ENCODE measurements at places on chromosomes 12 and 14.
A peak's percentile ranks its signal among the peaks of the same experiment; 100 is the strongest.

GRCh38 chr12:26813812-26814211, 19.2 kb downstream of the ITPR2 start:
- no peak for DNase-seq

GRCh38 chr12:54214553-54215406, 26.0 kb upstream of the SMUG1 start:
- DNase-seq = peak; percentile 85

DNA sequence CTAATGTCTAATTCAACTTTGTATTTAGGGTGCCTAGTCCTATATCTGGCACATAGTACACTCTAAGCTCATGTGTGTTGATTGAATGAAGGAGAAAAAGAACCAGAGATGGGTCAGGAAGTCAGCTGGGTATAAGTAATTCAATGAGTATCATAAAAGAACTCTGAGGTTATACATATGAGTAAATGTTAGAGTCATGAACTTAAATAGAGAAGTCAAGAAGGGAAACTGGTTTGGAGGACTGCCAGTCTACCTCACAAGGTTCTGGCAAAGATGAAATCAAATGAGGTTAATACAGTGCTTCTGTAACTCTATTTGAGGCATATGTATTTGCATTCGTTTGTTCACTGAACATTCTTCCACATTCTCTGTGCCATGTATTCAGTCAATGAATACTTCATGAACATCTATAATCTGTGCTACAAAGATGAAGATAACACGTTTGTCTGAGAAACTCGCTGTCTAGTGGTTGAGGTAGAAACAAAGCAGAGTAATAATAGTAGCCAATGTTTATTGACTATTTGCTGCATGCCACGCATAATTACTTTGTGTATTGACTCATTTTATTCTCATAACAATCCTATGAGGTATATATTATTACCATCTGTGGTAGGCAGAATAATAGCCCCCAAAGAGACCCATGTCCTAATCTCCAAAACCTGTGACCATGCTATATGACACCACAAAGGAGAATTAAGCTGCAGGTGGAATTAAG, 88.9 kb downstream of the PTGER2 start:
- DNase-seq = no peak

GRCh38 chr12:42446761-42447160, 120.8 kb downstream of the PPHLN1 start:
- no peak for DNase-seq

GRCh38 chr14:53999061-53999488, 42.5 kb upstream of the BMP4 start:
- no peak for DNase-seq

DNA sequence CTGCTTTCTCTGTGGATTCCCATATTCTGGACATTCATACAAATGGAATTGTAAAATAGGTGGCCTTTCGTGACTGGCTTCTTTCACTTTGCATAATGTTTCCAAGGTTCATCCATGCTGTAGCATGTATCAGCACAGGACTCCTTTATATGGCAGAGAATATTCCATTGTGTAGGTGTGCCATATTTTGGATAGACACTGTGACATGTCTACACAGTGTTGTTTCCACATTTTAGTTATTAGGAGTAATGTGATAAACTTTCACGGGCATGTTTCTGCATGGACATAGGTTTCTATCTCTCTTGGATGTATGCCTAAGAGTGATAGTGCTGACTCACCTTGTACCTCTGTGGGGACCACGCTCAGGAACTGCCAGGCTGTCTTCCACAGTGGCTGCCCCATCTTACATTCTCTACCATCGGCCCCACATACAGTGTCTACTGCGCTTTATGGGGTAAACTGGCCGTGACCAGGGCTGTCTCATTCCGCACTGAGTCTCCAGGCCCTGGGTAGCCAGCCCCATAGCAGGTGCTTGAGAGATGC, 7.1 kb upstream of the KRT84 start:
- no peak for DNase-seq

DNA sequence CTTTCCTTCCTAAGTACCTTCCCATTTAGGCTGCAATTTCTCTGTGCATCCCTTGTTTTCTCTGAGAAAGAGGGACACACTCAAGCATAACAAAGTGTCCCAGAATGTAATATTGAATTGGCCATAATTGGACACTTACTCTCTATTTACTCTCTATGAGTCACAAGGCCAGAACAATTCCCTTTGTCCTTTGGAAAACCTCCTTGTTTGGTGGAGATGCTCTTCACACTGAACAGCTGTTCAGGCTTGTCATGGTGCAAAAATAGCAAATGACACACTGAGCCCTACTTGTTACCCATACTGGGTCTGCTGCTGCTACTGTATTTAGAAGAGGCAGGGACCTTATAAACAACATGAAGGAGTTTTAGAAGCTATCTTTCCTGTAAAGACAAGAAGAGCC, 1590.5 kb upstream of the TMEM132C start:
- no peak for DNase-seq

- DNase-seq = no peak
Measured at GRCh38 chr12:16913832-16914490, 308.0 kb upstream of the LMO3 start.

- DNase-seq = no peak
Measured at GRCh38 chr12:60072911-60073310, 477.1 kb downstream of the SLC16A7 start.

DNA sequence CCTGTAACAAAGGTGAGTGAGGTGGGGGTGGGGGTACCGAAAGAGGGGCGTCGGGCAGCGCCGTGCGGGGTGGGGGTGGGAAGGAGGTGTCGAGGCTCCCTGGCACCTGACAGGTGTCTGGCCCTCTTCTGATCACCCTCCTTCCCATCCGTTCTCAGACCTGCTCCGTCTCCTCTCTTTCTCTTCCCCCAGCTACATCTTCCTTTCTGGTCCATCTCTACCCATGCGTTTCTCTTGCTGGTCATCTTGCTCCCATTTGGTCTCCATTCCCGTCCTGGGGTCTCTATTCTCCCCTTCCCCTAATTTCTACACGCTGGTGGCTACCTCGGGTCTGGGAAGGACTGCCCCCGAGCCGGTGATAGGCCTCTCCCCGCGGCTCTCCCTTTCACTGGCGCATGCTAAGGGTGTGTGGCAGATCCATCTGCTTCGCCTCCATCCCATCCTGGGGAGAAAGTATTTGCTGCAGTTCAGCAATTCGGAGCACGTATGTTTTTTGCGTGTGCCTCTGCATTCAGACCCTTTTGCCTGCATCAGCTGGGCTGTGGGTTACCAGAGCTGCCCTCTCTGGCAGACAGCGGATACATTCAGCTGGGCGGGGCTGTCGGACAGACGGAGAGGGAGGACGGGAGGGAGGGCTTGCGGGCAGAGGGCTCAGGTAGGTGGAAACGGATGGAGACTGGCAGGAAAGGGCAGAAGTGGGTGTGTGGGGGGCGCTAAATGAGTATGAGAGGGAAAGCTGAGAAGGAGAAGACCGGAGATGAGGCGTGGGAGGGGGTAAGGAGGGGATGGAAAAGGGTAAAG, 730 bp downstream of the CLSTN3 start:
- peak; percentile 6 for DNase-seq

DNA sequence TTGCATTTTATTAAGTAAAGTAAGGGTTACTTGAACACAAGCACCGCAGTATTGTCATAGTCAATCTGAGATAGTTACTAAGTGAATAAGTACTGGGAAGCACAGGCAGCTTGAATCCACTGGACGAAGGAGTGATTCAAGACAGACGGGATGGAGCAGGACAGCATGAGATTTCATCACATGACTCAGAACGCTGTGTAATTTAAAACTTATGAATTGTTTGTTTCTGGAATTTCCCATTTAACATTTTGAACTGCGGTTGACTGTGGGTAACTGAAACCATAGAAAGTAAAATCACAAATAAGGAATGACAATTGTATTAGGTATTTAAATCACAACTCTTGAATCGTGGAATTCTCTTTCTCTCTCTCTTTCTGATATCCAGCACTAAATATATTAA, 1630.4 kb upstream of the SEL1L start:
- DNase-seq = no peak

GRCh38 chr12:47024463-47024862, 55.0 kb upstream of the PCED1B start:
- DNase-seq = no peak

DNA sequence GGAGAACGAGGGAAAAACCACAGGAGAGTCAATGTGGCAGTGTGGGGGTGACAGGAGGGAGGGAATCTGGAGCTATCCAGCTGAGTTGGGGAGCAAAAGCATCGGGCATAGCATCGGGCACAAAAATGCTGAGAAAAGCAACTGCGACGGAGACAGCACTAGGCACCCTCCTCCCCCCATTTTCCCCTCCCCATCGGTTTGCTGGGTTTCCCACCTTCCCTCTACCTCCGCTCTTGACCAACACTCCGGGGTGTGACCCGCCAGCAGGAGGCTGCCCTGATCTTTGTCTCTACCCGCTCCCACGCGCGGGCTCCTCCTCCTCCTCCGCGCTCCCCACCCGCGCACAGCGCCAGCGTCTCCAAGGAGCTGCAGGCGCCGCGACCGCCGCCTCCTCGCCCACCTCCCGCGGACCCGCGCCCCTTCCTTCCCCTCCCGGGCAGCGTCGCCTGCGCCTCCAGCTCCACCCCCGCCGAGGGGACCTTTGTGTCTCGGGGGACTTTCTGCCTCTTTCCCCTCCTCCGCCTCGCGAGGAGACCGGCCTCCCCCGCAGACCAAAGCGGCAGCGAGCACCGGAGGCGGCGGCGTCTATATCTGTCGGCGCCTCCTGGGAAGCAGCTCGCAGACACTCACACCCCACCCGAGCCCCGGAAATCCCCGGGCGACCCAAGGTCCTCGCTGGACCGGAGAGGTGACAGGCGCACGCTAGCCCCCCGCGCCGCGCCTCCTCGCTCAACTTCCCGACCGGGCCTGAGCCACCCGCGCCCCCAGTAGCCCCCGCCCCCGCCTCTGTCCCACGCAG, 920 bp downstream of the CDK17 start:
- peak; percentile 45 for DNase-seq

DNA sequence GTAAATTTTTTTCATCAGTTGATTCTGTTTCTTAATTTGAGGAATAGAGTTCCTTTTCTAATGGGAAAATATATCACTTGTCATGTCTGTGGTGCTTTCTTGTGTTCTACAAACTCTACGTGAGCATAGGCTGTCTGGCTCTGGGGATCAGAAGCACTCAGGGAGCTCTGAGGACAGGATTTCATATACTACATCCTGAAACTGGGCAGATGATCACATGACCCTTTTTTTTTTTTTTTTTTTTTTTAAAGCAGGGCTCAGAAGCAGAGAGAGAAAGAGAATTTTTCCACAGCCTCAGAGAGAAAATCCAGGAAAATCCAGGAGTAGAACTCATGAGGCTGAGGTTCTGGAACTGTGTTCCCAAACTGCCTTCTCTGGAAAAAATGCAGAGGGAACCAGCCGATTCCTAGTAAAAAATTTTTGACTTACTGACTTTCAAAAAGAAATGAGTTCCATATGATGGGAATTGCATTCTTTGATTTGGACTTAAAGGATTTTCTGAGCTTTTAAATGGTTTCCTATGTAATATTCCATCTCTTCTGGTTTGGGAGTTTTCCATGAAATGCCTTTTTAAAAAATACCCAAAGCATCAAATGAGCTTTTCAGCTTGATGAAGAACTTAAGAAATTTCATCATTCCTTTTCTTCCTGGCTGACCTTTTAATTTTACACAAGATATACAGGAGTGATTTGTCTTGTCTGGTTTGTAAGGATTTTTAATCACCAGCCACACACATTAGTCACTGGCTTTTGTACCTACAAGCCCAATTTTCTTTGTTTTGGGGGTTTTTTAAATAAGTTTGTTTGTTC, 183.1 kb upstream of the HIF1A start:
- no peak for DNase-seq

GRCh38 chr12:75720812-75721641, 209.6 kb upstream of the KRR1 start:
- no peak for DNase-seq

GRCh38 chr12:5708371-5708770, 236.7 kb downstream of the ANO2 start:
- DNase-seq = no peak

- DNase-seq = no peak
Measured at GRCh38 chr12:49987625-49988303, 15.0 kb downstream of the AQP6 start.

DNA sequence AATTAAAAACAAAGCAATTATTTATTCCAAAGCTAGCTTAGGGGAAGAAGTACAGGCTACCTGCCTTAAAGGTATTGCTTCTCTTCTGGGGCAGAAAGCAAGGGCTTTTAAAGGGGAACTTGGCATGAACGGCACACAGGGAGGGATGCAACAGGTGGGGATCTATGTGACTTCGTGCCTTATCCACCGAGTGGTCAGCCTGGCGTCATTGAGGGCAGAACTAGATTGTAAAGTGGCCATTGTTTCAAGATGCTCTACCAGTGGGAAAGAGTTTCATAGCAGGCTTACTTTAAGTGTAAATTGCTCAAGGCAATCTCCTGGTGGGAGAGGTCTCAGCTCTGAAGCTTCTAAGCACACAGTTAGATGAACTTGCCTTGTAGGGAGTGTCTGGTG, 360.4 kb downstream of the ATP23 start:
- no peak for DNase-seq

- no peak for DNase-seq
Measured at GRCh38 chr14:30214461-30215090, 286.9 kb upstream of the PRKD1 start.

- no peak for DNase-seq
Measured at GRCh38 chr12:2629051-2629450, 165.7 kb upstream of the FKBP4 start.

DNA sequence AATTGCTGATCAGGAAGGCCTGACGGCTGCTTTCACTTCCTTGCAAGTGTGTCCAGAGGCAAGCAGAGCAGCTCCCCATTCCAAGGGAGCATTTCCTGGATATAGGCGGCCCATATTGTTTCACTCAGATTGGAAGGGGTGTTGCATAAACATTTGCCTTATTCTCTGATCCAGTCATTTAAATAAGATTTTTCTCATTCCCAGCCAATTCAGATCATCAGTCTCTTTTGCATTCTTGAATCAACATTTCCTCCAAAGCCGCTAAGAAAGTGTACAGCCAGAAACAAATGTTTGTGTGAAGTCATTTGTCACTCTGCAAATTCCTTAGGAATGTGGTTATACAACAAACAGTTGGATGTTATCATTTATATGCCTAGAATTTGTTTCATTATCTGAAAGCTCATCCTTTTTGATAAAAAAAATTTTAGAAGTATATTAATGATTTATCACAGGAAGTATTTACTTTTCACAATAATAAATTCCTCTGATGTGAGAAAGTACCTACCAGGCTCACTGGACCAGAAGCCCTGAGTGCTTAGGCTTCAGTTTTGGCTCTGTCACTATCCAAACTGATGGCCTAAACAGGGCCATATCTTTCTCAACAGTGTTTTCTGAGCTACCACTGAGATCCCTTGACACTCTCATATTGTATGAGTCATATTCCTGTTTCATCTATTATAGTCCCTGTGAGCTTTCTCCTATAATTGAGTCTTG, 379.6 kb downstream of the CCDC91 start:
- DNase-seq = no peak

DNA sequence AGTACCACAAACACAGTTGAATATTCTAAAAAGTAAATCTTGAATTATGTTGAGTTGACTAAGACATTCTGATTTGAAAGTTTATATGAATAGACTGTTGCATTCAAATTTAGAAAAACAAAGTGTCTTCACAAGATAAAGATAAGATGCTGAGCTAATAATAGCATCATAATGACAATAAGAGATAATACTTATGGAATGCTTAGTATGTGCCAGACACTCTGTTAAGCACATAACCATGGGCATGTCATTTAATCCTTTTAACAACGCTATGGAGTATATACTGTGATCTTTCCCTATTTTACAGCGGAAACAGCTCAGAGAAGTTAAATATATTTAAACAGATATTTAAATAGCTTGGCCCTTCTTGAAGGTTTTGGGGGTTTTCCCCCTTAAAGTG, 163.4 kb downstream of the SRGAP1 start:
- no peak for DNase-seq
